Ascending aorta (tissue), 2 donors: ENCODE measurements at places on chromosomes 1 and 21. TPM values are rescaled to one million over a fixed set of nuclear protein-coding genes. Genes with fewer than 3 reads are reported as not detected.

The OPTC gene
- total RNA-seq = not detected

DNA sequence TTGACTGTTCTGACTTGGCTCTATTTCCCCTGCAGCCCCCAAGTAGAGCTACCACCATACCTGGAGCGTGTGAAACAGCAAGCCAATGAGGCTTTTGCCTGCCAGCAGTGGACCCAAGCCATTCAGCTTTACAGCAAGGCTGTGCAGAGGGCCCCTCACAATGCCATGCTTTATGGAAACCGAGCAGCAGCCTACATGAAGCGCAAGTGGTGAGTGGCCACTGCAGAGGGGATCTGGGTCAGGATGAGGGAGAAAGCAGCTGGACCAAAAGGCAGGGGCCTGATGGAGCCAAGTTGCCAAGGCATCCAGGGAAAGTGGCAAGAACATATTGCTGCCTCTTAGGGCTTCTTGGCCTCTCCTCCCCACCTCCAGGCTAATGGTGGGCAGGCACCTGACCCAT, 24.1 kb upstream of the TMEM222 start:
- peaks cover 15% of the 10 kb centered on the region for H3K4me1 ChIP-seq
- H3K4me3 ChIP-seq = no peak overlapping the region
- peak overlapping the region; percentile 71 for H3K27ac ChIP-seq
- peak; percentile 59 for DNase-seq

DNA sequence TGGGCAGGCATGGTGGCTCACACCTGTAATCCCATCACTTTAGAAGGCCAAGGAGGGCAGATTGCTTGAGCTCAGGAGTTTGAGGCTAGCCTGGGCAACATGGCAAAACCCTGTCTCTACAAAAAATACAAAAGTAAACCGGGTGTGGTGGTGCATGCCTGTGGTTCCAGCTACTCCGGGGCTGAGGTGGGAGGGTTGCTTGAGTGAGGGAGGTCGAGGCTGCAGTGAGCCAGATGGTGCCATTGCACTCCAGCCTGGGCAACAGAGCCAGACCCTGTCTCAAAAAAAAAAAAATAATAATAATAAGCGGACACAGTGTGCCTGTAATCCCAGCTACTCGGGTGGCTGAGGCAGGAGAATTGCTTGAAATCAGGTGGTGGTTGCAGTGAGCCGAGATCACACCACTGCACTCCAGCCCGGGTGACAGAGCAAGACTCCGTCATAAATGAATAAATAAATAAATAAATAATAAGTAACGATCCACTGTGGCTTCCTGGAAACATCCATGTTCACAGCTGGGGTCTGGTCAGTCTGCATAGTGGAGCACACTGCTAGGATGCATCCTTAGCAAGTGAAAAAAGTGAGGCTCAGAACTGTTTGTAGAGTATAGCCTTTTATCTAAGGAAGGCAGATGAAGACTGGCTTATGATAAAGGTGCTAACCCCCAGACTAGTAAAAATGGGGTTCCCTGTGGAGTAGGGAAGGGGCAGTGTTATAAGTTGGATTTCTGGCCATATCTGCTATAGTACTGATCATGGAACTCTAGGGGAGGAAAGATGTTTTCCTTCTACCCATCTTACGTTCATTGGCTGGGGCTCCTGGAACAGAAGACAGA, 15.7 kb downstream of the PKNOX1 start:
- no peak overlapping the region for H3K4me3 ChIP-seq
- no peaks in the 10 kb centered on the region for H3K4me1 ChIP-seq
- H3K27ac ChIP-seq = no peak overlapping the region

The OR2L3 gene
- total RNA-seq = not detected

The SMCP gene
- not detected for total RNA-seq

- no peak overlapping the region for H3K4me3 ChIP-seq
- no peak for DNase-seq
- H3K27ac ChIP-seq = no peak overlapping the region
- no peaks in the 10 kb centered on the region for H3K4me1 ChIP-seq
- H3K36me3 ChIP-seq = no peaks in the 10 kb centered on the region
Measured at GRCh38 chr1:101165954-101166353, 70.9 kb upstream of the S1PR1 start.

- no peaks in the 10 kb centered on the region for H3K4me1 ChIP-seq
- no peak overlapping the region for H3K4me3 ChIP-seq
- H3K27me3 ChIP-seq = no peaks in the 10 kb centered on the region
Measured at GRCh38 chr1:30334767-30335166, 388.6 kb downstream of the MATN1 start.

The LRRC47 gene
- total RNA-seq = 41.5 TPM

DNA sequence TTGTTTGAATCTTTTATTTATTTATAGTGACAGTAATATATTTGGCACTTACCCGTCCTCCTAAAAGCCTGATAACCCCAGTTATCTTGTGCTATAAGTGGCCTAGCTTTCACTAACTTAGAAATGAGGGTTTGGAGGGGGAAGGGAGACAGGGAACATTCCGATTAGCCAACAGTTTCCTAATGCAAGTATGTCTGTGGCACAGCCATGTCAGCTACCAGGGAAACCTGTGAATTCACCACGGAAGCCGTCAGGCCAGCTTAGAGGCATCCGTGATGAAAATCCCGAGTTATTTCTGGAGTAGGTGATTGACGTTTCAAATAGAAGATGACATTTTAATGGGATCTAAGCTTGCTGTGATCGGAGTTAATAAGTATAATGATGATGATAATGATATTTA, 39.4 kb upstream of the BCL10 start:
- H3K27me3 ChIP-seq = no peaks in the 10 kb centered on the region
- no peak overlapping the region for H3K27ac ChIP-seq
- H3K4me3 ChIP-seq = no peak overlapping the region
- no peak for DNase-seq

- peaks cover 46% of the 10 kb centered on the region for H3K36me3 ChIP-seq
- no peaks in the 10 kb centered on the region for H3K4me1 ChIP-seq
- no peaks in the 10 kb centered on the region for H3K27me3 ChIP-seq
- no peak for DNase-seq
- no peak overlapping the region for H3K27ac ChIP-seq
Measured at GRCh38 chr1:207762622-207763021, 10.8 kb downstream of the CD46 start.

DNA sequence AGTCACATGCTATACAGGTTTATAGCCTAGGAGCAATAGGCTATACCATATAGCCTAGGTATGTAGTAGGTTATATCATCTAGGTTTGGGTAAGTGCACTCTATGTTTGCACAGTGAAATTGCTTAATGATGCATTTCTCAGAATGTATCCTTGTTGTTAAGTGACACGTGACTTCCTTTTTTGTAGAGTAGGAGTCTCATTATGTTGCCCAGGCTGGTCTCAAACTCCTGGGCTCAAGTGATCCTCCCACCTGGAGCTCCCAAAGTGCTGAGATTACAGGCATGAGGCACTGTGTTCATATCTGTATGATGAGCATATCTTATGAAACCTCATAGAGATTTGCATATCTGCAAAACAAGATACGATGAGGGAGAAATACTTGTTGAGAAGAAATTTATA, 13.8 kb upstream of the ABCB10 start:
- no peak overlapping the region for H3K27ac ChIP-seq
- DNase-seq = no peak
- peaks cover 3% of the 10 kb centered on the region for H3K4me1 ChIP-seq
- H3K27me3 ChIP-seq = no peaks in the 10 kb centered on the region
- no peaks in the 10 kb centered on the region for H3K36me3 ChIP-seq
- H3K4me3 ChIP-seq = no peak overlapping the region

DNA sequence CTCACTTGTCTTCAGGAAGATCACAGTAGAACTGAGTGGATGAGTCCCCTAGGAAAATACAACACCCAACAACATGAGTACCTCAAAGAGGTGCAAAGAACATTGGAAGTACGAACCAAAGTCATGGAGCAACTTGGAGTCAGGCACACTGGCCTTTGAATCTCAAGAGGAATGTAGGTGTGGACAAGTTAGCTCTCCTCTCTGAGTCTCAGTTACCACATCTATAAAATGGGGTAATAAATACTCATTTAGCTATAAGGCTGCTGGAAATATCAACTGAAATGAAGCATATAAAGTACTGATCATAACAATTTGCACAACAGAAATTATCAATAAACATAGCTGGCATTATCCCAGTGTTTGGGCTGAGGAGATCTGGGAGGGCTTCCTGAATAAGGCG, 96.7 kb upstream of the JUN start:
- no peaks in the 10 kb centered on the region for H3K36me3 ChIP-seq
- no peak overlapping the region for H3K27ac ChIP-seq
- peaks cover 3% of the 10 kb centered on the region for H3K4me1 ChIP-seq
- H3K4me3 ChIP-seq = no peak overlapping the region
- no peak for DNase-seq

DNA sequence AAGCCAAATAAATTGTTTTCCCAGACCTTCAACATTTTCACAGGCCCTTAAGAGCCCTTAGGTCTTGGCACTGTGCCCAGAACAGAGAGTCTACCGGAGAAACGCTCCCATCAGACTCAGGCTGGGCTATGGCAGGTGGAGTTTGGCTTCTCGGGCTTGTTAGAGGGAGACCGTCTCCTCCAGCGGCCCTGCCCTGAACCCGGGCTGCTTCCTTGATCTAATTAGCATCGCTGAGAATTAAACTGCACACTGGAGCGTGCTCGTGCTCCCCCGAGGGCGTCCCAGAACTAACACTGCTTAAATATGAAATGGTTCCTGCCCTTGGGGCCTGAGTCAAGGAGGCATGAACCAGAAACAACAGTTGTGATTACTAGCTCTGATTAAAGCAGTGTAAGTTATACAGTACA, 634.4 kb downstream of the MATN1 start:
- no peaks in the 10 kb centered on the region for H3K36me3 ChIP-seq
- no peak overlapping the region for H3K4me3 ChIP-seq
- peaks cover 16% of the 10 kb centered on the region for H3K4me1 ChIP-seq
- no peak for DNase-seq
- H3K27ac ChIP-seq = no peak overlapping the region
- H3K27me3 ChIP-seq = no peaks in the 10 kb centered on the region

The OR2T35 gene
- total RNA-seq = not detected

DNA sequence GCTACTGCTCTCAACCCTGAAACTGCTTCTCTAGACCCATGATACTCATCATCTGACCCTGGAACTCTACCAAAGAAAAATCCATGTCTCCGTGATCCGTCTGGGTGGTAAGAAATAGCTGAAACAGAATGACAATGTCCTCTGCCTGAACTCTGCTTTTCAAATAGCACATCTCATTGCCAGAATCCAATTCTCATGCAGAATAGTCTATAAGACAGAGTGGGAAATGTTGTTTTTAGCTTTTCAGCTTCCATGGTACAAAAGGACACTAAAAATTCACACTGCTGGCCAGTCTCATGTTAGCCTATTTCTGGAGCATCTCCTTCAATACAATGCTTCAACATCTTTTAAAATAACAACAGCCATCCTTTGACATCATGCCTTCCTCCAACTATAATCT, 1355.8 kb upstream of the PRMT6 start:
- H3K27me3 ChIP-seq = no peaks in the 10 kb centered on the region
- no peak for DNase-seq
- H3K4me3 ChIP-seq = no peak overlapping the region
- no peaks in the 10 kb centered on the region for H3K4me1 ChIP-seq
- H3K36me3 ChIP-seq = no peaks in the 10 kb centered on the region
- H3K27ac ChIP-seq = no peak overlapping the region

- H3K27me3 ChIP-seq = no peaks in the 10 kb centered on the region
- no peak for DNase-seq
- peak within 1 kb of the TSS; percentile 78 for H3K4me3 ChIP-seq
- H3K4me1 ChIP-seq = peaks cover 10% of the 10 kb centered on the region
- peaks cover 16% of the 10 kb centered on the region for H3K36me3 ChIP-seq
- no peak within 1 kb of the TSS for H3K27ac ChIP-seq
Measured at GRCh38 chr1:32335790-32336590, at the start of gene MARCKSL1. Gene MARCKSL1, minus strand, starts transcription at chr1:32336233. Its CDS starts 200 bp downstream, at chr1:32336033.

- no peak for DNase-seq
- no peaks in the 10 kb centered on the region for H3K4me1 ChIP-seq
- H3K27me3 ChIP-seq = peaks cover 27% of the 10 kb centered on the region
- no peaks in the 10 kb centered on the region for H3K36me3 ChIP-seq
- H3K27ac ChIP-seq = no peak overlapping the region
- no peak overlapping the region for H3K4me3 ChIP-seq
Measured at GRCh38 chr1:6414443-6414844, 5.3 kb downstream of the HES2 start.

DNA sequence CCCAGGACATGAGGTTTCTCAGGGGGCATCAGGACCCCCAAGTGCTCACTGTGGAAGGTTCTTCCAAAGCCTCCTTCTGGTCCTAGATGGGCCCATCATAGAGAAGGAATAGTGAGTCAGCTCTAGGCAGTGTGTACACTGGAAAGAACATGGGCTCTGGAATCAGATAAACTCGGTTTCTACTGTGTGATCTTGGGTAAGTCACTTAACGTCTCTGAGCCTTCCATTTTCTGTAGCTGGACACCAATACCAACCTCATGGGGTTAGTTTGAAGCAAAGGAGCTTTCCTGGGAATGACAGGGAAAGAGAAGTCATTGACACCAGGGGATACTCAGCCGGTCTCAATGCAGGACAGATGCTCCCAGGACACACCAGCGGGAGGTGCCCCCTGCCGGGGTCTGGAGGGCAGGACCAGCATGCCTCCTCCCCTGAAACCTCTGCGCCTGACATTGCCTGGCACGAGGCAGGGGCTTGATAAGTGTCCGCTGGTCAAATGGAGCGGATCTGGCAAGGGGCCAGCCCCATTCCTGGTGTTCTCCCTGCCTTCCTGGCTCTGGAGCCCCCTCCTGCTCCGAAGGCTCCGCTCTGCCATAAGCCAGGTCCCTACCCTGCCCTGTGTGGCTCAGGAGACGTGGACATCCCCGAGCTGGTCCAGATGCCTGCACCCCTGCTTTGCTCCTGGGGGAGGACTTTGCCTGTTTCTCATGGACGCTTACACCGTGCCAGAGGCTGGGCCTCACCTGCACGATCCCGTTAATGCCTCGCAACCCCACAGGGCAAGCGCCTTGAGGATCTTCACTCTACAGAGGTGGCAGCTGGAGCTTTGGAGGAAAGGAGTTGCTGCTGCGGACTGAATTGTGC, 52.8 kb downstream of the EDN2 start:
- no peak overlapping the region for H3K4me3 ChIP-seq
- H3K4me1 ChIP-seq = peaks cover 23% of the 10 kb centered on the region
- no peak for DNase-seq
- H3K27ac ChIP-seq = peak overlapping the region; percentile 63
- no peaks in the 10 kb centered on the region for H3K36me3 ChIP-seq
